ENCODE measurements at places on chromosomes 5 and 9. TPM values are rescaled to one million over a fixed set of nuclear protein-coding genes. Genes with fewer than 3 reads are reported as not detected.

FSD1L gene
- 1.4 TPM for polyA plus RNA-seq

NPDC1 gene
- polyA plus RNA-seq = 80.2 TPM

ZNF484 gene
- 1.9 TPM for polyA plus RNA-seq

AGXT2 gene
- polyA plus RNA-seq = 215 TPM

RNF180 gene
- 3.8 TPM for polyA plus RNA-seq

SPINK4 gene
- polyA plus RNA-seq = not detected

CTNND2 gene
- polyA plus RNA-seq = 0.15 TPM

SLC2A6 gene
- polyA plus RNA-seq = 2.5 TPM

RABL6 gene
- polyA plus RNA-seq = 60.4 TPM

PCDHGA3 gene
- 0.22 TPM for polyA plus RNA-seq

MARCOL gene
- polyA plus RNA-seq = not detected

FABP6 gene
- not detected for polyA plus RNA-seq

EQTN gene
- not detected for polyA plus RNA-seq

OGN gene
- polyA plus RNA-seq = 2.0 TPM

MEIKIN gene
- polyA plus RNA-seq = not detected

TEX48 gene
- not detected for polyA plus RNA-seq

MAMDC4 gene
- 5.8 TPM for polyA plus RNA-seq

NDUFA8 gene
- polyA plus RNA-seq = 264 TPM

All from kidney (tissue), 22 donors.